ENCODE measurements at places on chromosomes 7 and 10.

DNA sequence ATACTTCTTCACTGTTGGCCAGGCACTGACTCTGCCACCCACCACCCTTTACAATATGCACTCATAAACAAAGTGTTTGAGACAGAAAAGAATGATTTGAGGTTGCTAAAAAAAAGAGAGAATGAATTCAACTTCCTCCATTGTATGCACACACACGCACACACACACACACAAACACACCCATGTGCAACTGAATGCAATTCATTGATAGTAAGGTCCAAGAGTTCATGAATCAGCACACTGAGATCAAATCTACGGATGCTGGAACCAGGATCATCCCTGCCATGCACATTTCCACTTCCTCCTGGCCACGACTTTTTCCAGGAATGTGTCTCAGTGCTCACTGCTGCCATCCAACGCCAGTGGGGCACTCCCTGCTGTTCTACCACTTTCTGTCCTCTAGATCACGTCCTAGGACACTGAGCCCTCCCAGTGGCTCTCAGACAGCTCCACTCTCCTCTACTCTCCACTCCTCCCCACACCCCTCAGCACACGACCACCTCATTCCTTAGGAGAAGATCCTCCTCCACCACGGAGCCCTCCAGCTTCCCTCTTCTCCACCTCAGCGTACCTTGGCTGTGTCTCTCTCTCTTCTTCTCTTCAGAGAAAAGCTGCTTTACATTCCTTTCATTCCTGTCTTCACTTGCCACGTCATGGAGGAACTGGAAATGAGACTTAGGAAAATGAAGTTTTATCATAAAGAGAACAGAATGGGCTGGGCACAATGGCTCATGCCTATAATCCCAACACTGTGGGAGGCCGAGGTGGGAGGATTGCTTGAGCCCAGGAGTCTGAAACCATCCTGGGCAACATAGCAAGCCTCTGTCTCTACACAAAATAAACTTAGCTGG, 12.0 kb upstream of the TMEM213 start:
- peak; percentile 59 for DNase-seq

- no peak for DNase-seq
Measured at GRCh38 chr10:114346176-114347031, 57.9 kb downstream of the AFAP1L2 start.

GRCh38 chr10:241966-242643, 106.8 kb downstream of the ZMYND11 start:
- no peak for DNase-seq

- no peak for DNase-seq
Measured at GRCh38 chr10:132326925-132327324, 5.1 kb upstream of the LRRC27 start.

GRCh38 chr10:124524991-124525653, 63.5 kb downstream of the LHPP start:
- DNase-seq = no peak

- no peak for DNase-seq
Measured at GRCh38 chr7:74214816-74215630, 5.2 kb downstream of the LAT2 start.

GRCh38 chr10:12909182-12909835, 92.2 kb downstream of the CCDC3 start:
- DNase-seq = no peak

- no peak for DNase-seq
Measured at GRCh38 chr10:70940834-70941568, 52.6 kb upstream of the PCBD1 start.

DNA sequence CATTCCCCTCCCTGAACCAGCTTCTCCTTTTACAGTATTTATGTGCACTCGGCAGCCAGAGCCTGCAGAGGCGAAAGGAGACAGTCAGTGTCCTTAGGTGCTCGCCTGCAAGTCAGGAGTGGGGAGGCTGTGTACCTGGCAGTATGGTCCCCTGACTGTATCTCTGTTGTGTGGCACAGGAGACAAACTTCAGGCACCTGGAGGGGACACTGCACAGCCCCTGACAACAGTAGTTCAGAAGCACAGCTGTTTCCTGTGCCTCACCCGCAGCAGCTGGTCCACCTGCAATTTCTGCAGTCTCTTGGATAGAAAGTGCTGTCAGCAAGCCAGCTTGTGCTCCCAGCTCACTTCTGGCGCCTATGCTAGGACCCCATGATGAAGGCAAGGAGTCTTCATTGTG, 73.4 kb upstream of the LAMB4 start:
- no peak for DNase-seq

GRCh38 chr10:4434516-4435071, 391.4 kb upstream of the AKR1E2 start:
- no peak for DNase-seq

DNA sequence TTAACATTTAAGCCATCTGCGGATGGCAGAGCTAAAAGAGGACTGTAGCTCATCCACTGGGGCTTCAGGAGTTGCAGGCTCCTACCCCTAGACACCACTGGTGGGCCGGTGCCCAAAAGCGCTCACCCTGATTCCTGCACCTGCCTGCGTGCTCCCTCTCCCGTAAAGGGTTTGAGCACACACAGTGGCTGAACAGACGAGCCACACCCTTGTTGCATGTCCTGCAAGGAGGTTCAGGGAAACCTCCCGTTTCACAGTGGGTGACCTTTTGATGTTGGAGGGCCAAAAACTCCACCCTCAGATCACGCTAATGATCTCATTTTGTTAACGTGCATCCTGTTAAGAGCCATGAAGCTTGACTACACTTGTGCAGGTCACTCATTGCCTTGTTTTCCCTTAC, 37.9 kb downstream of the SYPL1 start:
- no peak for DNase-seq

DNA sequence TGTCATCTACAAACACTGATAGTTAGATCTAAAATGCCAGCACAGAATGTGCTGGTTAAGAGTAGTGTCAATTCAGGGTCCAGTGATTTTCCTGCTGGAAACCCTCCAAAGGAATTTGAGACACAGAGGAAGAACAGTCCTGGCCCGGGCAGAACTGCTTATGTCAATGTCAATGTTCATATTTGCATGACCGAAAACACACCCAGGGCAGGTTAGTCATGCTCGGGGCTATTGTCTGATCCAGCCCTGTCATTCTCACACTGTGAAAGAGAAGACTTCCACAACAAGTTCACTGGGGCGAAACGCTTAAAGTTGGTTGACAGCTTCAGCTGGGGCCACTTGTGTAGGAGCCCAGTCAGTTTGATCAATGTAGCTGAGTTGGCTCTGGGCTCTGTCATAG, 139.3 kb downstream of the C1GALT1 start:
- no peak for DNase-seq

- DNase-seq = no peak
Measured at GRCh38 chr10:22803261-22803885, 89.0 kb upstream of the PIP4K2A start.

DNA sequence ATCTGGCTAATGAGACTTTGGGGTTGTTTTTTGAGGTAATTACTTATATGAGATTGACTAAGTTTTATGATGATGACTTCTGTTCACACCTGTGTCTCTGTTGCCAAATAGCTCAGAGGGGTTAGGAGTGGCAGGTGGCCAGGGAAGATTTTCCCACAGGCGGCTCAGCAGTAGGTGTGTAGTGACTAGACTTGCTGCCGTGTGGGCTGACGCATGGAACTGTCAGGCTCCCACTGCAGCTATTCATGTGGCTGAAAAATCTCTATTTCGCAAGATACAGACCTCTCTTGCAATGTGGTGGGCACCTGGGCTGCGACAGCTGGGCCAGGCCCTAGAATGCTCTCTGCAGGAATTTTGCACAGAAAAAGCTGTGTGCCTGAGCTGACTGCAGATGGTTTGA, 1.4 kb downstream of the CPA4 start:
- no peak for DNase-seq

DNA sequence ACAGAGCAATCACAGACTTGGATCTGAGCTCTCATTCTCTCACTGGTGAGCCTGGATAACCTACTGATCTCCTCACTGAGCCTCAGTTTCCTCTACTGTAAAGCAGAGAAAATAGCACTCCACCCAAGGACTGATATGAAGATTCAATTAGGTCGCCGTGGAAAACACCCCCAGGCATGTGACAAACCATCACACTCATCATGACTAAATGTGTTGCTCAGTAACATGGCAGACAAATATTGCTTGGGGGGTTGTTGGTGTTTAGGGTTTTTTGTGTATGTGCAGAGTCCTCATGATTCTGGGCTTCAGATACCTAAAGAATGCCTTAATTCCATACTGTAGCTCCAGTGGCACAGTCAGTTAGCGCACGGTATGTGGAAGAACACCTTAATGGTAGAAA, 122.1 kb upstream of the TCF7L2 start:
- DNase-seq = no peak

DNA sequence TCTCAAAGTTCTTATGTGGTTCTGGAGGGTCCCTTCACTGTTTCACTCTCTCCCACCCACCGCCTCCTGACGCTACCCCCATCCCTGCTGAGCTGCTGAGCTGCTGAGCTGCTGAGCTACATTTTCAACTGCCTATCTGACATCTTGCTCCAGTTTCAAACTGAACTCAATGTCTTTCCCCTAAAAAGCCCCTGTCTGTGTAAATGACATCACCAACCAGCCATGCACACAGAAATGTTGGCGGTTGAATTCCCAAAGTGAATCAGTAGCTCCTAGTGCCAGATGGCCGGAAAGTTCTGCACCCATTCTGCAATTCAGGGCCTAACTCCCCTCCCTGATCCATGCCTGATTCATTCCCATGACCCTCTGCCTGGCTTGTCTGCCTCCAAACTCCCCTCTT, 71.2 kb downstream of the WNT2 start:
- DNase-seq = no peak

Measured in A549 (cell line).